ENCODE measurements at places on chromosomes 3 and 15.

- no peak for DNase-seq
Observed at GRCh38 chr15:63500265-63501250, 3.8 kb upstream of the USP3 start.

GRCh38 chr3:31639828-31640227, 107.1 kb downstream of the STT3B start:
- DNase-seq = no peak

DNA sequence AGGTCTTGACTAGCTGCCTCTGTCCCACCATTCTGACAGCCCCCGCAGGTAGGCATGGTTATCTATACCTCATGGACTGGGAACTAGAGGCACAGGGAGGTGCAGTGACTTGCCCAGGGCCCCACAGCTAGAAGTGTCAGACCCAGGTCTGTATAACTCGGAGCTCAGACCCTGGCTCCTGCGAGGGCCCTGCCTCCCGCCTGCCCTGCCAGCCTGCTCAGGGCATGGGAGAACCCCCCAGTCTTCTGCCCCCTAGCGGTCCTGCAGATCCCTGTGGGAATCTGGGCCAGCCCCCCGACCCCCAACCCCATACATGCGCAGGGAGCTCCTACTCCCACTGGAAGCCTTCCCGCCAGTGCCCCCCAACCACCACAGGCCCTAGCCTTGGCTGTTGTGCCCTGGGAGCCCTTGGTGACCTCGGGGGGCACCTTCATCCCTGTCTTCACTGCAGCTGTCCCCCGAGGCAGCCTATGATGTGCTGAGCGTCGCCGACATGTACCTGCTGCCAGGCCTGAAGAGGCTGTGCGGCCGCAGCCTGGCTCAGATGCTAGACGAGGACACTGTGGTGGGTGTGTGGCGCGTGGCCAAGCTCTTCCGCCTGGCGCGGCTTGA, 6.9 kb downstream of the ABTB1 start:
- DNase-seq = no peak

GRCh38 chr3:134294302-134295280, 43.9 kb upstream of the RYK start:
- DNase-seq = no peak

DNA sequence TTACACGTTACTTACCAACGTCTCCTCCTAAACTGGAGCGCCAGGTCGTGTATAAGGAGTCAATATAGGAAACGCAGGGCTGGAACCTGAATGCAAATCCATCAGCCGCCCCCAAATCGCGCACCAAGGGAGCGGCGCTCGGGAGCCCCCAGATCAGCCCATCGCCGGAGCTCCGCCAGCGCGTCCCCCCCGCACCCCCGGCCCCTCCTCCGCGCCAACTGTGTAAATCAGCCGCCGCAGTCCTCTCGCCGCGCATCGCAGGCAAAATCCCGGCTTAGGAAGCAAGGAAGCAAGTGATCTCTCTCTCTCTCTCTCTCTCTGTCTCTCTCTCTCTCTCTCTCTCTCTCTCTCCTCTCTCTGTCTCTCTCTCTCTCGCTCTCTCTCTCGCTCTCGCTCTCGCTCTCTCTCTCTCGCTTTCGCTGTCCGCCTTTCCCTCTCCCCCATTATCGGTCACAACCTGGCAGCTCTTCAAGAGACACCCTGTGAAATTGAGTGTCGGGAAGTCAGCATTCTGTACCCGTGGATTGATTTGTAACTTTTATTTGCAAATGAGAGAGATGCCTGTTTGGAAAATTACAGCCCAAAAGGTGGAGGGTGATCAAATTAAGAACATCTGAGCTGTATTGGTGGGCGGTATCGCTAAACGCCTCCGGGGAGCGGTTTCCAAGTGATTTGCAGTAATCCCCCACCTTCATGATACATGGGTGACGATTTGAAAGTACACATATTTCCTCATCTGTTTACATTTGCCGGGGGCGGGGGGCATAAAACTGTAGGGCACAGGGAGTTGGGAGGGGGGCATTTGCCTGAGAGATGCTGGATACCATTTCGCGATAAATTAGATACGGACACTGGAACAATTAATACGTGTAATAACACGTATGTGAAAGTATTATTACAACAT, 645 bp upstream of the SLITRK3 start:
- peak; percentile 10 for DNase-seq

- no peak for DNase-seq
Observed at GRCh38 chr3:98750276-98750919, 12.7 kb upstream of the ST3GAL6 start.

GRCh38 chr3:5276934-5277333, 89.4 kb downstream of the EDEM1 start:
- DNase-seq = no peak

- no peak for DNase-seq
Observed at GRCh38 chr3:106309274-106309673, 440.5 kb upstream of the CBLB start.

GRCh38 chr15:35580606-35581005, 34.6 kb upstream of the DPH6 start:
- DNase-seq = no peak

DNA sequence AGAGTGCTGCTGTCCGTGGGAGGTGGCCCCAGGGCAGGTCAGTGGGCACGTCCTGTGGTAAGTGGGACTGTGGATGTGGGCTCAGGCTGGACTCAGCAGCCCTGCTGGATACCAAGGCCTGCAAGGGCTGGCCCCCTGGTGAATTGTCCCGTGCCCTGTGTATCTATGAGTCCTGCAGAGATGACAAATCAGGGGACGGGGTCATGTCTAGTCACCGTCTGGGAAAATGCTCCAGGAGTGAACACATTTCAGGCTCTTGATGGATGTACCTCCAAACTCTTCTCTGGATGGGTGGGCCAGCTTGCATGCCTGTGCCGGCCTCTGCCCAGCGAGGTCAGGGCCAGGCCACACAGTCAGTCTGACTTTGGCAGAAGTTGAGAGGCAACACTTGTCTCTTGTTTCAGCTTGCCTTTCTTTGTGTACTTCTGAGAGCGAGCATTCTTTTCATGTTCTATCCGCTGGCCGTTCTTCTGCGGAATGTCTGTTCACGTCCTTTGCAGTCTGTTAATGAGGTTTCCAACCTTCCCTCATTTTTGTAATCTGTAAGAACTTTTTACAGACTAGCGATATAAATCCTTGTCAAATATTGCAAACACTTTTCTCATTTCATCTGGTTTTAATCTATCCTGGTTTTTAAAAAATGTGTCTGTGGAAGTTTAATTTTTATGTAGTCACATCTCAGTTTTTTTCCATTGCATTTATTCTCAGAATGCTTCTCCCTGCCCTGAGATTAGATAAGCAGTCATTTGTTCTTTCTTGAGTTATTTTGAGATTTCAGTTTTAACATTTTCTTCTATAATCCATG, 11.4 kb upstream of the STAB1 start:
- DNase-seq = peak; percentile 75

DNA sequence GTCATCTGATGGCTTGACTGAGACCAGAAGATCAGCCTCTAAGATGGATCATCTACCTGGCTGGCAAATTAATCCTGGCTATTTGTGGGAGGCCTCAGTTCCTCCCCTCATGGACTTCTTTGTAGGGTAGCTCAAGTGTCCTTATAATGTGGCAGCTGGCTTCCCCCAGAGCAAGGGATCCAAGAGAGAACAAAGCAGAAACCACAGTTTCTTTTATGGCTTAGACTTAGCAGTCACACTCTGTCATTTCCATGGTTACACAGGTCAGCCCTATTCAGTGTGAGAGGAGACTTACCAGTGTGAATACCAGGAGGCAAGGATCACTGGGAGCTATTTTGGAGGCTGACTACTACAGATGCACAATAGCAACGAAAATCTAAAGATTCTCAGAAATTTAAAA, 15.3 kb upstream of the ARL14 start:
- no peak for DNase-seq

DNA sequence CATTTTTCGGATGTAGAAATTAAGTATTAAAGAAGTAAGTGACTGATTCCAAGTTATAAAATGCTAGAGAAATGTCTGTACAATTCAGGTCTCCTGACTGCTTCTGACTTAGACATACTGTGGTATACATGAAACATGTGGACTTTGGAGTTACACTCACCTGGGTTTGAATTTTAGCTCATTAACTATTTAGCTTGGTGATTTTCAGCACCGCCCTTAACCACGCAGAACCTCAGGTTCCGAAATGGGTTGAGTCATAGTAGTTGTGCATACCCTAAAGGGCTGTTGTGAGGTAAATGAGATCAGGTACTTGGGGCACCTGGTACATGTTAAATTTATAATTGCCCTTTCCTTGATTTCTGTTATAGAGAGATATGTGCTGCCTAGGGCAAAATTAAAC, 32.9 kb upstream of the UTS2B start:
- DNase-seq = no peak

DNA sequence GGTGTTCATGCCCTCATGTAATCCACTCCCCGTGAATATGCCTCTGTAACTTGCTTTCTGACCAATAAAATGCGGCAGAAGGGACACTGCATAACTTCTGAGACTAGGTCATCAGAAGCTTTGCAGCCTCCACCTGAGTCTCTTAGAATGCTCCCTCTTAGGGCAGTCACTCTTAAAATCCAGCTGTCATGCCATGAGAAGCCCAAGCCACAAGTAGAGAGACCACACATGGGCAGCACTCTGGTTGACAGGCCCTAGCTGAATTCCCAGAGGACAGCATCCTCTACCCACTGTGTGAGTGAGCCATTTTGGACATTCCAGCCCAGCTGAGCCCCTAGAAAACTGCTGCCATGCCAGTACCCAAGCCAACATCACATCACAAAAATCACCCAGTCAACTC, 41.4 kb downstream of the SCAPER start:
- DNase-seq = no peak

DNA sequence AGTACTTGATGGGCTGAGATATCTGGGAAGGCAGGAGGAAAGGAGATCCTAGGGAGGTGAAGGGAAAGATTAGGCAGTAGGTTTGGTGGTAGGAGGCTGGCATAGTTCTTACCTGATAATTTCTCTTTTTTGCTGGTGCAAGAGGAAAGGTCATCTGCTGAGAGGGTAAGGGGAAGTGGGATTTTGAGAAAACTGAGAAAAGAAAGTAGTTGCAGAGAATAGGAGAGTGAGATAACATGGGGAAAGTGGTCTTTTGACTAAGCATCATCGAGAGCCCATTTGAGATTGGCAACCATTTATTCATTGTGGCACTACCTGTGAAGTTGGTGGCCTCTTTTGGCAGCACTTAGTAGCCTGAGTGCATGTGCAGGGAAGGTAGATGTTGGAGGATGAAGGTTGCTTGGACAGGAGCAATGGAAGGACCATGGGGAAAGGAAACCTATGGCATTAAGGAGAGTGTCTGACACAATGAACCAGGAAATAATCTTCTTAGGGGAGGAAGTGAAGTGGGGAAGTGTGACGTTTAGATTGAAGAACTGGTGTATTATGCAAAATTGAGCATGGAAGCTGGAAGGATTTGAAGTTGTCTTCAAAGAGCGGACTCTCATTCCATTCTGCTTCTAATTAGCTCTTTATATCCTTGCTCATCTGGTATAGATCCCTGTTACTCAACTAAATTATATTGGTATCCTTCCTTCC, 21.9 kb upstream of the USP13 start:
- DNase-seq = no peak

GRCh38 chr15:73608941-73609340, 24.2 kb downstream of the NPTN start:
- peak; percentile 71 for DNase-seq

DNA sequence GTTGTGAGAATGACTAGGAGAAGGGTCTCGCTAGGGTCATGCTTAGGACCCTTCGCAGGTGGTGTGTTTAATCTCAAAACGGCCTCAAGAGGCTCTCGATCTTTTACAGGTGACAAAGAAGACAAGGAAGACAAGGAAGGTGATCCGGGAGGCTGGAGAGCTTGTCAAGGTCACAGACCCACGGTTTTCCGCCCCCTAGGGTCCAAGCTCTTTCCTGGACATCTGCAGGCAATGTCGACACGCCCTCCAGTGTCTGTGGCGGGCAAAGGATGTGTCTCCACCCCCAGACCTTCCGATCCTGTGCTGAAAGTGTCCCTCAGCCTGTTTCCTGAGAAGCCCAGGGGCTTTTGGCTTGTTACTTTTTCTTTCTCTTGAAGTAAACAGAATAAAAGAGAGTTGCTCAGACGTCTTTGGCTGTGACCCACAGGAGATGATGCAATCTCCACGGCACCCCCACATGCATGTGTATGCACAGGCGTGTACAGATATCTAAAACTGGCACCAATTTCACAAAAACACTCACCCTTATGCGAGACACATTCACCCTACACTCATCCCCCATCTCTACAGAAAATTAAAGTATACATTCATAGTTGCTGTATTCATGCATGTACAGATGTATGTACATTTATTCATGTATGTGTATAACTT, 108.8 kb downstream of the KLF13 start:
- peak; percentile 86 for DNase-seq

GRCh38 chr3:9216736-9217135, 32.7 kb downstream of the SRGAP3 start:
- DNase-seq = peak; percentile 58

- DNase-seq = no peak
Observed at GRCh38 chr3:58356054-58356453, 23.4 kb downstream of the PXK start.

DNA sequence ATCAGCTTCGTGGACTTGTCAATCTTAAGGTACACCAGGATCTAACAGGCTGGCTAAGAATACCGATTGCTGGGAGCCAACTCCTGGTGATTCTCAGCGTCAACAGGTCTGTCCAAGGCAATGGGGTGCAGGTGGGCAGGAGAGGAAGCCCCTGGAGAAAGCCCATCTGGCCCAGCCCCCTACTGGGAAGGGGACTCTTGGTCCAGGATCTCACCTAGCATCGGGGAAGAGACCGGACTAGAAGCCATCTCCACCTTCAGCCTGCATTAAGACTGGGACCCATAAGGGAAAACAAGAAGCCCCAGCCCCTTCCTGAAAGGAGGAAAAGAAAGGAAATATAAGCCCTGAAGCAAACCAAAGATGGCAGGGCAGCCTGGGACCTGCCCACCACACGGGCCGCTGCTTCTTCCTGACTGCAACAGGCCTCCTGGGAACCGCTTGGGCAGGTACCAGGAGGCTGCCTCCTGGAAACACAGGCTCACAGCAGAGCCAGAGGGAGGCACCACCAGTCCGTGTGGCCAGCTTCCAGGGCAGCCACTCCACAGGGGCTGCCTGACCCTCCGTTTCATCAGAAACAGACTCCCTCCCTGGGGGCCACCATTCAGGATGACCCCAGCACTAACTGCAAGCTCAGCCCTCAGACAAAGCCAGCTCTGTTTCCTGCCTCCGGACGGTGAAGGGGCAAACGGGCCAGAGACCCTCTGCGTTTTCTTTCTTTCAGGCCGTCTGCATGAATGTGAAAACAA, 100.2 kb downstream of the LRIG1 start:
- DNase-seq = no peak

DNA sequence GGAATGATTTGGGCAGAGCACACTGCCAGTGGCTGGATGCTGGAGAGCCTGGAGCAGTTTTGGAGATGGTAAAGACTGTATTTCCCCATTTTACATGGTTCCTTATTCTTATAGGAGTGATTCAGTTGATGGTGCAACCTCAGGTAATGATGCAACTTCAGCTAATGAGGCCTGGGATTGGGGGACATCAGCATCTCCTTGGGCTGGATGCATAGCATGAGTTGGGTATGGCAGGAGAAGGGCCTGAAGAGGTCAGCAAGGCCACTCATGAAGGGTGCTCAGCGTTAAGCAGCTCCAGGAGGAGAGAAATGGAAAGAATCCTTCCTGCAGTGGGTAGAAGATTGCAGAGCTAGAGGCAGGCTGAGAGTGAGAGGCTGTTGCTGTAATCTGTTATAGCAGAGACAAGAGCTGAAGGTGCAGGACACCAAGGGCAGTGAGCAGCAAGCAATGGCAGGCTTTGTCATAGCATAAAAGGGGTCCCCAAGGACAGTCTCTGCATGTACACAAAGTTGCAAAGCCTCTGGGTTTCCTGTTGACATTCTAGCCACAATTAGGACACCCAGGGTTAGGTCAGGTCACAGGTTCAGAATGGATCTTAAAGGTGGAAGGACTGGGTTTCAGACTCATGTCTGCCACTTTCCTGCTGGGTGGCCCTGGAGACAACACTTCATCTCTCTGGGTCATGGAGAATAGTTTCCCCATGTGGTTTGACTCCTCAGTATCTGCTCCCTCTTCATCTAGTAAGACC, 29.5 kb upstream of the SNRK start:
- no peak for DNase-seq

All from fibroblast of mammary gland (primary cell).